ENCODE measurements at places on chromosomes 2 and 18. TPM values are rescaled to one million over a fixed set of nuclear protein-coding genes. Genes with fewer than 3 reads are reported as not detected.

The KHK gene
- 1.7 TPM for total RNA-seq

The LRPPRC gene
- 64.1 TPM for total RNA-seq

- no peak for DNase-seq
These were observed 13.8 kb upstream of the CCDC102B start for GRCh38 chr18:68784071-68784470.

GRCh38 chr2:96109361-96109680, 7.0 kb downstream of the ADRA2B start:
- DNase-seq: no peak

GRCh38 chr2:73896362-73897239, 3.8 kb downstream of the ACTG2 start:
- peak; percentile 91 for DNase-seq

DNA sequence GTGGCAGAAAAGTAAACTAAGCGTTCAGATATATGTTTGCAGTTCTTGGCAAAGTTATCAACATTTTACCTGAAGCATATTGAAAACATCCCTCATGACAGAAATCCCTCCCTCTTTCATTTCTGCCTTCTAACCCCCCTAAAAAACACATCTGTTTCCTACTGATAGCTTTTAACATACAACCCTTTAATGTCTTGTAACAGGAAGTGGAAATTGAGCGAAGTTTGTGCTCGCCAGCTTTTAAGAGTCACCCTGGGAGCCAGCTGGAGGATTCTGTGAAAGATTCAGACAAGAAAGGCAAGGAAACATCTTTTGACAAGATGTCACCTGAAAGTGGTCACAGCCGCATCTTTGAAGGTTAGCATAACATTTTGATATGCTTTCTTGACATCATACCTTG, 247.4 kb downstream of the XIRP2 start:
- DNase-seq: no peak

The TUBA3D gene
- not detected for total RNA-seq

DNA sequence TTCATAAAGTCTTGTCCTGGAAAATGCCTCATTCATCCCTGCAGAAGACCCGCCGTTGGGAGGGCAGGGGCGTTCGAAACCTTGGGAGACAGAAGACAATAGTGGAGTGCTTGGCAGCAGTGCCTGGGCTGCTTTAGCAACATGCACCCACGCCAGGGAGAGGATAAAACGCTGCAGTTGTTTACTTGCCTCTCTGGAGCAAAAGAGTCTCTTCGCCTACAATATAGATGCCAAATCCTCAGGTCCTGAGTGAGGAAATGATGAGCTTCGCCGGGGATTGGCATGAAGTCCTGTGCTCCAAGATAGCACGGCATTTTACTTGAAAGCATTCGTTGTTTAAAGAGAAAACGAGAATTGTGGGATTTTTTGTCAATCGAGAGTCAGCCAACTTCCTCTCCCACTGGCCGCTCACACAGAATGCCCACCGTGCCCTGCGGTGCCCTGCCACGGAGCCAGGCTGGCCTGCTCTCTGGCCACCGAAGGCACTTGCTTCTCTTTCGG, 152.5 kb upstream of the POU3F3 start:
- no peak for DNase-seq

- no peak for DNase-seq
These were observed 7.4 kb downstream of the BOD1L2 start for GRCh38 chr18:57154191-57154830.

DNA sequence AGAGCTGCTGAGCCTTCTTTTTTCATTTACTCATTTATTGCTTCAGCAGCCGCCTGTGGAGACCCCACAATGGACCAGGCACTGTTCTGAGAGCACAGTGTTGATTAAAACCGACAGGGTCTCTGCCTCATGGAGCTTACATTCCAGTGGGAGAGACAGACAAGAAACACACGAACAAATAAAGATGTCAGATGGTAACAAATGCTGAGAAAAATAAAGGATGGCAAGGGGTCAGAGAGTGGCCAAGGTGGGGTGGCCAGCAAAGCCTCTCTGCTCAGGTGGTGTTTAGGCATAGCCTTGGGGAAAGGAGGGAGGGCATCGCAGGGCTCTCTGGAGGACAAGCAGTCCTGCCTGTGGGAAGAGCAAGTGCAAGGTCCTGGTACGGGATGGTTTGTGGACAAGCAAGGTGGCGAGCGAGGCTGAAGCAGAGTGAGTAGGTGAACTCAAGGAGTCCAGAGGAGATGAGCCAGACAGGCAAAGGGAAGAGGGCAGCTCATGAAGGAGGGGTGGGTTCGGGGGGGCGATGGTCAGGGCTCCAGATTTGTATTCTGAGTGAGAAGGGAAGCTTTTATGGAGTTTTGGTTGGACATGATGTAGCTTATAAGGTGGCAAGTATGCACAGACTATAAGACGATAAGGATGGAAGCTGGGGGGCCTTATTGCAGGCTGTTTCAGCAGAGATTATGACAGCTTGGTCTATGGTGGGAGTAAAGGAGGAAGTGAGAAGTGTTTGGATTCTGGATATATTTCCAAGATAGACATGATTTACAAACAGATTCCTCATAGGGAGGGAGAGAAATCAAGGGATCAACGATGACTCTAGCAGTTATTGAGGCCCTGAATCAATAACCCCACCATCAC, 8.8 kb upstream of the ITGB6 start:
- DNase-seq: no peak

DNA sequence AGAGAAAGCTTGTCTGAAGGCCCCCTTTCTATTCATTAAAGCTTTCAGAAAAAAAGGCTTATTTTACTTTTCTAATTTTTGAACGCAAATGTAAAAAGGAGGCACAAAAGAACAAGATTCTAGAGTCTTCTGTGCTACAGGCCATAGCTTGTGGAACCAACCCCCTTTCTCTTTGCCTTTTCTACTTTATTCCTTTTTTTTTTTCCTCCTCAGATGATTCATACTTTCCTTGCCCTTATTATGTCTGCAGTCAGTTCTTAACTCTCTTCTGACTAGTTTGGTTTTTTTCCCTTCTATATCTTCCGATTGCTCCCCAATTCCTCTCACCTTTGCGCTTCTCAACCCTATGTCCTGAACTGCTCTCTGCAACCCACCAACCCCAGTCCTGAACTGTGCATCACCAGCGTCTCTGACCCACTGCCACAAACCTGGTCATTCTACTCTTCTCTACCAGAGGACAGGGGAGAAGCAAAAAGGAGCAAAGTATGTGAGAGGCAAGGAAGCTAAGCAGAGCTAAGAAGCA, 56.9 kb upstream of the WIPF1 start:
- DNase-seq: peak; percentile 62

- DNase-seq: no peak
These were observed 8.1 kb downstream of the CWC22 start for GRCh38 chr2:179999000-179999399.

The SAG gene
- total RNA-seq: not detected

DNA sequence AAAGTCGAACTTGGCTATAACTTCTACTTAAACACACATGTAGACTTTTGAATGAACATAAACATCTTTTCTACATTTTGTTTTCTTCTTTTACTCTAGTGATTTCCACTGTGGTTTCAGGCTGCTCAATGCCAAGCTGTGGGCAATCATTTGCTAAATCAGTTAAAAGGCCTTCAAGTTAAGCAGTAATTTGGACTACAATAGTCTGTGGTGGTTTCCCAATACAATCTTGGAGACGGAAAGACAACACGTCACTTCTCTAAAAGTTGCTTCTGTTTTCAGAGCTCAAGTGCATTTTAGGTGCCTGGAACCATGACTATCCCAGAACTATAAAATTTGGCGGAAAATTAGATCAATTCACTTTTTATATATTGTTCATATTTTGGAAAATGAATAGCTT, 69.4 kb downstream of the TXNL1 start:
- no peak for DNase-seq

GRCh38 chr2:37629529-37629928, 41.9 kb downstream of the CDC42EP3 start:
- DNase-seq: peak; percentile 58

DNA sequence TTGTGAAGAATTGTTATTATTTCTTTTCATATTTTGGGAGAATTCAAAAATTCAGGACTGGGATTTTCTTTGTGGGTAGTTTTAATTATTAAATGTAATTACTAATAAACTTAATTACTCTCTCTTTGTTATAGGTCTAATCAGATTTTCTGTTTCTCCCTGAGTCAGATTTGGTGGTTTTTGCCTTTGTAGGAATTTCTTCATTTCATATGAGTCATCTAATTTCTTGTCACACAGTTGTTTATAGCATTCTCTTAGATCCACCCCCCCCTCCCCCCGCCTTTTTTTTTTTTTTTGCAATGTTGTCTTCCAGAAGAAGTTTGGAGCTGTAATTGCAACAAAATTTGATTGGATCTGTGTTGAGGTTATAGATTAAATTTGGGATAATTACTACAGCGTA, 26.0 kb upstream of the GALR1 start:
- peak; percentile 43 for DNase-seq

DNA sequence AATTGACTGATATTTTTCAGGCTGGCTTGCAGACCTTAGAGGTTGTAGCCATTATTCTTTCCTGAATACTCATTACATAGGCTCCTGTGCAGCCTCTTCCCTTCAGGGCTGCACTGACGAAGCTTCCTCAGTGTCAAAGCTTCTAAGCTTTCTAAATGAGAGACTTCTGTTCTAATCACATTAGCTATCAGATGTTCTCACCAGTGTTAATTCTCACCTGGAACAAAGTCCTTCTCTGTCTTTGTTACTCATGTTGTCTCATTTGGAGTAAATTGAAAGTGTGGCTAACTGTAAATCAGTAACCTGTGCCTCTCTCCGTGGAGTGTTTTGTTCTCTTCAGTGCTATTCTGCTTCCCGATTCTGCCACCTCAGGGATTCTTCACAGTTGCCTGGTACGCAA, 76.9 kb downstream of the MC4R start:
- DNase-seq: no peak

GRCh38 chr2:39434233-39434897, 2.7 kb downstream of the MAP4K3 start:
- DNase-seq: peak; percentile 30

- DNase-seq: peak; percentile 76
These were observed 95.8 kb downstream of the SPP2 start for GRCh38 chr2:234146087-234146826.

DNA sequence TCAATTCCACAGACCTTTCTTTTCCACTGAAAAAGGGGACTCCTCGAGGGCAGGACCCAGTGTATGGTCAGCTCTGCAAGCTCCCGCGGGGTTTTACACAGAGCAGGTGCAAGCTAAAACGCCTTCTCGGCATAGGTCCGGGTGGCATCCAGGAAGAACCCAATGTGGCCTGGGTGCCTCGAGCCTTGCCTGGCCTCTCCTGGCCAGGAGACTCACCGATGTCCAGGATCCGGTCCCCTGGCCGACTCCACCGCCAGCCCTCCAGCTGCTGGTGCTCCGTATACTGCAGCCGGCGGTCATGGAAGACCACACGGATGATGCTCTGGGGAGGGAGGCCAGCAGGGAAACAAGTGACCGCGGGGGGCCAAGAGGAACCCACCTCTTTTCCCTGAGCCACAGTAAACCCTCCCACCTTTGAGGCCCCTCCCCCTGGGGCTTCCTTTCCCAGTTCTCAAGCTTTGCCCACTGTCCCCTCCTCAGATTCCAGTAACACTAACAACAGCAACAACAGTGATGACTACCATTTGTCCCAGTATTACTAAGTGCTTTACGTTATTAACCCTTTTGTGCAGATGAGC, 36.1 kb downstream of the TFCP2L1 start:
- DNase-seq: no peak

- no peak for DNase-seq
These were observed 508.2 kb downstream of the LRRTM4 start for GRCh38 chr2:77013953-77014352.

DNA sequence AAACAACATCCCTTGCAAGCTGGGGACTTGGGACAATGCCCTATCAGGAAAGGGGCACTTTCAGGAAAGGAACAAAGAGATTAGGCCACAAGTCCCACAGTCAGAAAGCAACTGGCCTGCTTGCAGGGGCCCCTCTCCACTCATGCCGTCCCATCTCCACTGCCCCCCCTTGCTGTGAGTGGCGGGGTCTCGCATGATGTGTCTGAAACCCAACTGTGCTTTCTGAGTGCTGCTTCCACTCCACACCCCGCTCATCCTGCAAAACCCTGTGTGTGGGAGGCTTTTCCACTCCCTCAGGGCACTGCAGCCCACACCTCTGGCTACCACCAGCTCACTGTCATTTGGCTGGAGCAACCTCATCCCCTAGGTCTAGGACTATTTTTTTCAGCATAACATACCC, 7.9 kb downstream of the HS6ST1 start:
- DNase-seq: no peak

GRCh38 chr18:39223283-39223682, 1657.7 kb upstream of the CELF4 start:
- no peak for DNase-seq

GRCh38 chr2:138269765-138270164, 231.8 kb upstream of the SPOPL start:
- no peak for DNase-seq

- no peak for DNase-seq
These were observed 181.5 kb downstream of the TTC32 start for GRCh38 chr2:19720306-19720705.

GRCh38 chr2:73582364-73582763, 59.9 kb downstream of the NAT8 start:
- no peak for DNase-seq

The GPR17 gene
- total RNA-seq: not detected

- DNase-seq: no peak
These were observed 36.0 kb downstream of the TTC27 start for GRCh38 chr2:32663864-32664263.

DNA sequence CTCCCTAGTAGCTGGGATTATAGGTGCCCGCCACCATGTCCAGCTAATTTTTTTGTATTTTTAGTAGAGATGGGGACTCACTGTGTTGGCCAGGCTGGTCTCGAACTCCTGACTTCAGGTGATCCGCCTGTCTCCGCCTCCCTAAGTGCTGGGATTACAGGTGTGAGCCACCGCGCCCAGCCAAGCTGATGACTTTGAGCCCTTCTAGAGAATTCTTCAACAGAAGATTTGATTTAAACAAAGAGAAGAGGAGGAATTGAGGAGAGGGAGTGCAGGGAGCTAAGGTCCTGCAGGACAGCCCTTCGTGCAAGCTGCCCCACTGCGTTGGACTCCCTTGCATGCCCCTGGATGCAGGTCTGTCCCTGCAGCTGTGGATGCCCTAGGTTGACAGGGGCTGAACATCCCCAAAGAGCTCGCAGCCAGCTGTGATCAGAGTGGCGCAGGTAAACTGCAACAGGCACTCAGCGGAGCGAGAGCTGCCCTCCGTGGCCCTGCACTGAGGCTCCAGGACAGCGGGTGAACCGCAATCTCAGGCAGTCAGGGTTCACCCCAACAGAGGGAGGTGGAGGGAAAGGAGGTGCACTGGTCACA, 13.7 kb downstream of the ADRA2B start:
- DNase-seq: no peak

DNA sequence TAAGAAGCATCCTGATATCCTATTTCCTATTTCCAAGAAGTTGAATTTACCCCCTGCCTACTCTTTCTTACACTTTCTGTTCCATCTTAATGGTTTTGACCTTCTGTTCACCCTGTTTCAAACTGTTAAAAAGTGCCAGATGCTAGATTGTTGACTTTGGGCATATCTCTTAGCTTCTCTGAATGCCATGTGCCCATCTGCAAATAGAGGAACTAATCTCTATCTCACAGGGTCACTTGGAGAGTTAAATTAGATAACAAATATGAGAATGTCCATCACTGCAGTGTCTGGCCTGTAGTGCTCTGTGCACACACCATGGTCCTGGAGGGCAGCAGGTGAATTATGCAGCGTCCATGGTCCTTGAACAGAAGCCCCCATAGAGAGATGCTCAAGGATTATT, 83.8 kb downstream of the LRATD1 start:
- no peak for DNase-seq

The ALPP gene
- not detected for total RNA-seq
